RCC 7860 (cell line): ENCODE measurements at places on chromosomes 5 and 9.

GRCh38 chr9:127886401-127886972, 9.0 kb upstream of the AK1 start:
- no peak for DNase-seq

DNA sequence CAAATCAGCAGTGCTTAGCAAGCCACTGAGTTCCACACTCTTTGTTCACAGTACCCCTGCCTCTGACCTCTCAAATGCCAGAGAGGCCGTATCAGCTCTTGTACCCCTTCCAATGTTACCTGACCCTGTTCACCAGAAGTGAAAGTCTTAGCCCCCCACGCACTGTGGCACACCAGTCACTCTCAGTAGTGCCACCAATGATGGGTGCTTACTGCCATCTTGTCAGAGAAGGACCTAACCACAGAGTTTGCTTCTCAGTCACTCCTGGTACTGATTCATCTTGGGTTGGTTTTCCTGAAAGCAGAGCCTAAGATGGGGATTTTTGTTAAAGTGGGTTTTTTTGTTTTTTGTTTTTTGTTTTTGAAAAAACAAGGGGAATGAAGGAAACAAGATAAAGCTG, 28.8 kb upstream of the PANK3 start:
- no peak for DNase-seq

GRCh38 chr9:86721226-86721781, 226.0 kb downstream of the GAS1 start:
- DNase-seq: no peak

GRCh38 chr5:100299261-100299660, 235.9 kb upstream of the FAM174A start:
- DNase-seq: no peak

DNA sequence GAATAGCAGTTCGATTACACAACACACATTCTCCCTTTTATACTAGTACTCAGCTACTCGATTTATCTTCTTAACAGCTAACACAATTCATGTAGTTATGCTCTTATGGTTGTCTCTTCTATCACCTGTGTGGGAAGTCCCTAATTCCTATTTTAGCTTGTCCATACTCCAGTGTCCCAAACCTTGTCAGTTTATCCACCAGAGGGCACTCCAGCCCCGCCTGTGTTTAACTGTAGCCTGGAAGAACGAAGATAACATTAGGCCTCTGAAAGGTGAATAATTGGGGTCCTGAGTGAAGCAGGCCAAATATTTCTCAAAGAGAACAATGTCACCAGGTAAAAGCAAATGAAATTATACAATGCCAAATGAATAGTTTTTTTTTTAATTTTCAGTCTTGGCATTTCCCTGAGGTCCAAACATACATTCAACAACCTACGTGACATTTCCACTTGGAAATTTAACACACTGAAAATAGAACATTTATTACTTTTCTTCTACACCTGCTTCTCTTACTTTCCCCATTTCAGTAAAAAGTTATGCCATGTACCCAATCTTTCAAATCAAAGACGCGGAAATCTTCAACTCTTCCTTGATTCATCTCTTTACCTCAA, 560.7 kb downstream of the HTR1A start:
- peak; percentile 5 for DNase-seq

- DNase-seq: no peak
Measured at GRCh38 chr9:130810609-130811136, 24.4 kb upstream of the ABL1 start.

DNA sequence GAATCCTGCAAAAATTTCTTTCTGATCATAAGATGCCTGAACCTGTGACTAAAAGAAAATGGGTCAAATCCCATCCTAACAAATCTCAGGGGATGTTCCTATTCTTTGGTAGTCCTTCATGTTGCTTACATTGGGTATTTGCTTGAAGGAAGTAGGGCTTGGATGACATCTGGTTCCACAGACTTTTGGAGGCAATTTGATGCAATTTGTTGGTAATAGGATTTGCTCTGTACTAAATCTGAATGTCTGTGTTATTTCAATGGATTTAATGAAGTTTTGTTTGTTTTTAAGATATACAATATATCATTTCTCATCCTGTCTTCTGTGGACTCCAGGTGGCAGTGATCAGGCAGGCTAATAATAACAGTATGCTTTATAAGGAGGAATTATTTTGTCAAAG, 457.9 kb downstream of the ZSWIM6 start:
- DNase-seq: no peak

GRCh38 chr9:97954550-97954989, 16.6 kb upstream of the HEMGN start:
- DNase-seq: peak; percentile 42

DNA sequence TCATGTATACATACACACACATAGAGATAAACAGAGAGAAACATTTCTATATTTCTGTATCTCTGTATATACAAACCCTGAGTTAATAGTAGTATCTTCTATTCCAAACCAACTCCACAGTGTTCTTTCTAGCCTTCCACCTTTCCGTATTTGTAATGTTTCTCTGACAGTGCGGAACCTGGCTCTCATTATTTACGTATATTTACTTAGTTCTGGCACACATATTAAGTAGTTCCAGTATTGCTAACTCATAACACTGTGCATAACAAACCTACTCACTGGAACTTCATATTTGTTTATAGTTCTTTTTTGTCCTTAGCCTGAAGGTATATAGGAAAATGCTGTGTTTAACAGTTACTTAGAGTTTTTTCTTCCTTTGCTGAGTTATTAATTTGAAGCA, 6.5 kb downstream of the OGN start:
- DNase-seq: no peak

- no peak for DNase-seq
Measured at GRCh38 chr9:33146298-33146697, 20.8 kb downstream of the B4GALT1 start.

DNA sequence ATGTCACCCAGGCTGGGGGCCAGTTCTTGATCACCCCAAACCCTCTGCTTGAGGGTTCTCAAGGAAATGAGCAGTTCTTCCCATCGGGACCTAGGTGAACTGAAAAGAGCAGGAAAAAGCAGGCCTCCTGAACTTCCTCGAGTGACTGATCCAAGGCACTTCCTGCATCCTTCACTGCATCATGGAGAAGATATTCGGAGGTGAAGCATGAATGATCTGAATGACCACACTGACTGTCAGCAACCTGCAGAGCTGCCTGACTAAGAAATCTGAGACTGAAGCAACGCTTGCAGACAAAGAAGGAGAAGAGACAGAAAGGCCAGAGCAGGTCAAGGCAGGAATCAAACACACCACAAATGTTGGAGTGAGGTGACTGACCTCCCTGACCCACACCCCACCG, 420.2 kb downstream of the AGTPBP1 start:
- peak; percentile 49 for DNase-seq

GRCh38 chr9:27668280-27668679, 95.0 kb upstream of the C9orf72 start:
- no peak for DNase-seq

GRCh38 chr9:7432989-7433388, 366.6 kb downstream of the DMAC1 start:
- no peak for DNase-seq

GRCh38 chr5:57878301-57878722, 395.7 kb upstream of the ACTBL2 start:
- no peak for DNase-seq

DNA sequence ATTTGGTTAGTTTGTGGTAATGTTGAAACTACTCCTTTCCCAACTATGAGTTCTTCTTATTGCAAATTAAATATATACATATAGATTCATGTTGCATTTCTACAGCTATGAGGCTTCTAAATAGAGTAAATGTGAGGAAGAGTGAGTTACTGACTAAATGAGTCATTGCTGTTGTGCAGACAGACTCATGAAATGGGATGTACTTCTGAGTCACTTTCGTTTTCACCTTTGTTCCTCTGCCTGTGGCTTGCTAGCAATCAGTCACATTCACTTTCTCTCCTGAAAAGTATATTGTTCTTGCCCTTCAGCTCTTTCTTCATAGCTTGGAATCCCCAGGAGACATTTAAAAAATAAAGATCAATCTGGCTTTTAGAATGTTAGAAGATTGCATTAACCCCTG, 295.5 kb upstream of the SMC2 start:
- DNase-seq: peak; percentile 84

- no peak for DNase-seq
Measured at GRCh38 chr5:71809446-71809845, 90.4 kb downstream of the CARTPT start.
